ENCODE measurements at places on chromosomes 4 and X.

DNA sequence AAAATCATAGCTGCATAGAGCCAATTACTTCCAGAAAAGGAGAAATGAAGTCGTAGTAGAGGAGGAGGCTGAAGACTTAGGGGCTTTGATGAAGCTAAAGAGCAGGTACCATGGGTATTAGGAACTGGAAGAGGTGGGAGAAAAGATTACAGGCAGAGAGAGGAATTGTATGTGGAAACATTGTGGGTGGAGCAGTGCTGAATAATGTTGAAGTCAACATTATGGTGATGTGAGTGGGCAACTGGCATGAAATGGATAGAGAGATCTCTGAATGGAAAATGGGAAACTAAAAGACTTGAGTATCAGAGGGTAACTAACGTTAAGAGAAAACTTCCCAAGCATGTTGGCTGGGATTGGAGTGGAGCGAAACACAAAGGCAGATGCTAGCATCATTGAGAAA is 92.5 kb downstream of the AREG start:
- no peak for DNase-seq

DNA sequence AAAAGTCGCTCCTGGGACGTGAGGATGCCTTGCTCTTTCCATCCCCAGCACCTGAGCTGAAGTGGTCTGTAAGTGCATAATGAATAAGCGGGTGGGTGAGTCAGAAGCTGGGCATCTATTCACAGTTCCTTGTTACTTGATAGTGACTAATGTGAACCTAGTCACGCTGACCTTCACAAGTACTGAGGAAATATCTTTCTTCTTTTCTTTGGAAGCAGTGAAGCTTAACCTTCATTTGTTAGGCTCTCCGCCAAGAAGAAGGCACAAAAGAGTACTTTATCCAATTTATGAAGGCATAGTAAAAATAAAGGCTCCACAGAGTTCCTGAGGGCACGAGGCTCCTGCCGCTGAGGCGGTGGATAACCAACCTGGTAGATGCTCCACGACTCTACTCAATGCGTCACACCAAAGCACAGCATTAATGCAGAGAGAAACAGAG is 475.7 kb upstream of the SLIT2 start:
- DNase-seq = no peak

- no peak for DNase-seq
Measured at GRCh38 chr4:89009761-89010369, 47.1 kb downstream of the FAM13A start.

GRCh38 chr4:113293674-113294073 is 244.2 kb downstream of the ANK2 start:
- DNase-seq = no peak

- no peak for DNase-seq
Measured at GRCh38 chr4:181307824-181308223, 935.4 kb upstream of the TENM3 start.

DNA sequence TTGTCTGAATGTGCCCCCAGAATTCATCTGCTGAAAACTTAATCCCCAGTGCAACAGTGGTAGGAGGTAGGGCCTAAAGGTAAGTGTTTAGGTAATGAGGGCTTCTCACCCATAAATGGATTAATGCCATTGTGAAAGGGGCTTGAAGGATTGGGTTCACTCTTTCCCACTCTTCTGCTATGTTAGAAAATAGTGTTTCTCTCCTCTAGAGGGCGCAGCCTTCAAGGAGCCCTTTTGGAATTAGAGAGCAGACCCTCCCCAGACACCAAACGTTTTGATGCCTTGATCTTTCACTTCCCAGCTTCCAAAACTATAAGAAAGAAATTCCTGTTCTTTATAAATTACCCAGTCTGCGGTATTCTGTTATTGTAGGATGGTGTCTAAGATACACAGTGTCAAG is 706.4 kb downstream of the SMARCA1 start:
- no peak for DNase-seq

DNA sequence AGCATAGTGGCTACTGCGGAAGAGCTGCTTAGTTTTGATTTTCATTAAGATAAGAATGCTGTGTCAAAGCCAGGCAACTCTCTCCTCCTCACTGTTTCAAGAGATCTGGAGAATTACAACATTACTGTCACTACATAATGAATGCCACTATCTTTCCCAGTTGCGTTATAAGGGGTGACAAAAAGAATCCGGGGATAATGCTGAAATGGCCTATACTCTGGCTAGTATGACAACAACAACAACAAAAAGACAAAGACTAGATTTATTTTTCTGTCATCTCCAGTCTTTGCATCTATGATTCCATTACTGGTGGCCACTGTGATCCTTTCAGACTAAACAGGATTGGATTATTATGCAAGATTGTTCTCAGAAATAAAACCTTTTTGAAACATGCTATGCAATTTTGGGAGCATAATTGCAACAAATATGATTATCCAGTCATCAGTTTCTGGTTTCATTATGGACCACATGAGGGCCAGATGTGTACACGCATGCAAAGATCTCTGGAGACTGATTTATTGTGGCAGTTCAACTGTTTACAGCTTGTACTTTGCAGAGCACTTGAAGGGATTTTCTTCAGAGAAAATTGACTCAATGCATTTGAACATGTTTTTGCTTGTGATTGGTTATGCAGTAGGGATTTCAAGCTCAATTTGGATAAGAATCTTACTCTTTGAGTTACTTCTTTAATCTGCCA is 31.1 kb upstream of the SPANXB1 start:
- no peak for DNase-seq

DNA sequence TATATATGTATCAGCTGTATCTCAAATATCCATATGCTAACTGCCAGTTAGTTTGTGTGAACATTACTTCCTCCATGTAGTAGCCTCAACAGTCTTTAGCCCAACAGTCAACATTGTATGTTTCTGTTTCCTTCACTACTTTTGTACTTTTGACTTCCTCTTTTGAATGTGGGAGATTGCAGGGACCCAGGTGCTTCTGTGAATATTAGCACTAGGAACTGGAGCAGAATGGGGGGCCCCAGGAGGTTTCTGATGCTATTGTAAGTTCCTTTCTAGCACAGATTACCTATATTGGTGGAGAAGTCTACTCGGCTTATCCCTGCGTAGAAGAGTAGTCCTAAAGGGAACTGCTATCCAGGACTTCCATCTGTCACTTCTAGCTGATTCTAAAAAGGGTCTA is 2.3 kb downstream of the PLAC8 start:
- DNase-seq = no peak
